ENCODE measurements at places on chromosomes 12 and 14.

DNA sequence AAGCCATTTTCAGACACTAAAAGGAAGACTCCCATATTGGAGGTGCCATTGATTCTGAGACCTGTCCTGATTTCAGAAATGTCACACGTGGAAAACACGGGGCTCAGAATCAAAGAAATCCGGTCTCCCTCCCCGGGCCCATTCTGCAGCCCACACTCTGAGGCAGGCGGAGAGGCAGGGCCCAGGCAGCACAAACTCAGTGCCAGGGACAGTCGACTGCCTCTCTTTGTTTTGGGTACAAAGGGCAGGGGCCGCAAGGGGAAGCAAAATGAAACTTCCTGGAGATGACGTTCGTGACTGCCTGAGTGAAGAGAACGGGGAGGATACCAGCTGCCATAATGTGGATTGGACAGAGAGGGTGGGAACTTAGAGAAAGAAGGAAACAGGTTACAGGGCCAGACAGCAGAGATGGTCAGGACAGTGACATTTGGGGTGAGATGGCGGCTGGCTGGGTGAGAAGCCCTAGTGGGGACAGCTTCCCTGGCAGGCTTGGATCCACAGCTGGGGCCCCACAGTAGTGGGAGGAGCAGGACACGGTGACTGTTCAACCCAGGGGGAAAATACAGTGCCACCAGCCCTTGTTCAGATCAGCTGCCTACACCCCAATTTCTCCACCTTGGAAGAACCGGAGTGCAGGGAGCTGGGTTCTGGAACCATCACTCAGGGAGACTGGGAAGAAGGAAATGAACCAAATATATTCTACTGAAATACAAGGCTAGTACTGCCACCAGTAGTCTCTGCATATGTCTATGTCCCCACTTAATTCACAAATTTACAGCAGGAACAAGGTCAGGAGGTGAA is 8.1 kb downstream of the GAPDH start:
- peak; percentile 6 for DNase-seq

- no peak for DNase-seq
Observed at GRCh38 chr12:62632411-62632918, 165.8 kb downstream of the MON2 start.

DNA sequence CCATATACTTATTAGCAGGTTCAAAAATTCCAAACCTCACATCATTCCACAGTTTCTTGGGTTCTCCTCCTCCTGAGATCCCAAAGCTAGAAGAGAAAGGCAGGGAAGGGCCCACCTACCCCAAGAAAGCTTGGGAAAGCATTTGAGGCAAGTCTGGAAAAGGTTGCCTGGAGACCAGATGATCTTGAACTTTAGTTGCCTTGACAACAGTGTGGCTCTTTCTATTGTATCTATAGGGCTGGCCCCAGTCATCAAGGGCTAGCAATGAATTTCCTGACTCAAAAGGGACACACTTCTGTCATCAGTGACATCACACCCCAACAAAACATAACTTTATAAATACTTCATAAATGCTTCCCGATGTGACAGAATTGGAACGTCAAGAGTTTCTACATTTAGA is 40.0 kb downstream of the ZFYVE1 start:
- no peak for DNase-seq

- no peak for DNase-seq
Observed at GRCh38 chr12:106566771-106567170, 16.0 kb upstream of the RFX4 start.
